Naive B cell (primary cell): ENCODE measurements at places on chromosomes 11 and 22.

DNA sequence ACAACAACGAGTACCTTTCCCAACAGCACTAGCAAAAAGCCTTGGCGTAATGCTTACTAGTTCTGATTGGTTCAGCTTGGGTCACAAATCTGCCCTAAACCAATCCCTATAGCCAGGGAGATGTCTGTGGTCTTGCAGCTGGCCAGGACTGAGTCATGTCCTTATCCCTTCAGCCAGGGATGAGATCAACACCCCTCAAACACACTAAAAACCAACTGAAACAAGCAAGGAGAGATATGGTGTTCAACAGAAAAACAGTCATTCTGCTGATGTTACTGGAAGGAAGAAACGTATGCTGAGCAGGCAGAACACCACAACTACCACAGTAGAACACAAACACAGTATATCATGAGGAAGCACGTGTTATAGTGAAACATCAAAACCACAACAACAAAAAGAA is 375.6 kb downstream of the LARGE1 start:
- no peak for DNase-seq

DNA sequence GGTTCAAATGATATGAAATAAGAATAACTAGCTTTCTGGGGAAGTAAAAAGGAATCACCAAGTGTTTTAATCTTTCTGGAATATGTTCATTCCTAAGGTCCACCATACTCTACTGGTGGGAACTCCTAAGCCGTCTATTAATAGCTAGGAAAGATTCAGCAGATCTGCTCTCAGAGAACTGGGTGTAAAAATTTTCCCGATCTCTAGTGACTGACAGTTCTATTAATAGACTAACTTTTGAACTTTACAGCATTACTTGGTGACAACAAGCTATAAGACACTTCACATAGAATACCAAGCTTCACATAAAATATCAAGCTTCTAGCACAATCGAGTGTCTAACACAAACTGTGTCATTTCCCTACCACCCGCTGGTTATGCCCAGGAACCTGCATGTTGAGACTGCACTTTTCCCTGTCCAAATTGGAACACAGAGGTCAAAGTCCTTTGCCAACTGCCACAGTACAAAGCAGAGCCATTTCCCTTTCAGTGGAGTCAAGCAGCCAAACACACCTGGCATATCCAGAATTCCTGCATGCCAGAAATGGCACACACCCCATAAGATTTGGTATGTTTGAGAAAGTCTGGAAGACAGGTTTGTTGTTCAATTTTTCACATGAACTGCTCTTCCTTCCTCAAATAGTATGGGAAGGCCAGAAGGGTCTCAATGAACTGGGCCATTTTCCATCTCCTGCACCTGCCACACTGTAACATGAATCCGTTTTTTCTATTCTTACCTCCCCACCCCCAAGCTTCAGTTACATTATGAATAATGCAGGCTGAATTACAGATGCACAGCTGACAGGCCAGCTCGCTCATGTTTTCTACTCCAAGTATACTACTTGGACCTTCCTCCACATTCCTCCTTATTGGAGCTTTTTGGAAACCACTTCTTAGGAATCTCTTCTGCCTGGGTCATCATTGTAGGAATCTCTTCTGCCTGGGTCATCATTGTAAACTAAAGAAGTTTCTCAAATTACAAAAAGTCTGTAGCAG is 3.7 kb downstream of the OSBP start:
- DNase-seq, result no peak

GRCh38 chr22:39518996-39519680 is 1.2 kb upstream of the ATF4 start:
- no peak for DNase-seq

DNA sequence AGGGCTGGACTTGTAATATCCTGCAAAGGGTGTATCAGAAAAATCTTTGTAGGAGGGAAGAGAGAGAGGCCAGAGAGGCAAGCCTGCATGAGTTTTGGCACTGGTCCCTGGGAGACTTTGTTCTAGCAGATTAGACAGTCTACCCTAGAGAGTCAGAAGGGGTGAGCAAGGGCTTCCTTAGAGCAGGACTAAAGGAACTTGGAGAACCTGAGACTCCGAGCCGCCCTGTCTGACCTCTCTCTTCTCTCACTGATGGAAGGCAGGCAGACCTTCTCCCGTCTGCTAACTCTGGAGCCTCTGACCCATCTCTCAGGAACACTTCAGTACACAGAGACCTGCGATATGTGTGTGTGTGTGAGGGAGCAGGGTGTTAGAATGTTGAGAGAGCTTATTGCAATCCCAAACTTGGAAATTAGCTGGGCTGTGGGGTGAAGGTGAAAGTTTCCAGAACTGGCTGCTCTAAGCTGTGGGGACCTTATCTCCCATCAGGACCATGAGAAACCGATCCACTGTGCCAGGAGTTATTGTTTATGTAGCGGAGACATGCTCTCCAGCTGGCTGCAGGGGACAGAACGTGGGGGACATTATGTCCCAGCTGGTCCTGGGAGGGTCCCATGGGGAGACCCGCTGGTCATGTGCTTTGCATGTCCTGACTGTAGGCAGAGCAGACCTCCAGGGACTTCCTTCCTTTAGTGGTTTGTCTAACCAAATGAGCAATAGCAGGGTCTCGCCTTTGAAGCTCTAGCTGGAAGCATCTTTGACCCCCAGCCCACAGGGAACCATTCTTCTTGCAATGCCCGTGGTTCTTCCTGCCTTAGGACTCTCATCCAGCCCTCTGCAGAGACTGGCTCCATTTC is 51.1 kb downstream of the TIMP3 start:
- DNase-seq, result no peak

DNA sequence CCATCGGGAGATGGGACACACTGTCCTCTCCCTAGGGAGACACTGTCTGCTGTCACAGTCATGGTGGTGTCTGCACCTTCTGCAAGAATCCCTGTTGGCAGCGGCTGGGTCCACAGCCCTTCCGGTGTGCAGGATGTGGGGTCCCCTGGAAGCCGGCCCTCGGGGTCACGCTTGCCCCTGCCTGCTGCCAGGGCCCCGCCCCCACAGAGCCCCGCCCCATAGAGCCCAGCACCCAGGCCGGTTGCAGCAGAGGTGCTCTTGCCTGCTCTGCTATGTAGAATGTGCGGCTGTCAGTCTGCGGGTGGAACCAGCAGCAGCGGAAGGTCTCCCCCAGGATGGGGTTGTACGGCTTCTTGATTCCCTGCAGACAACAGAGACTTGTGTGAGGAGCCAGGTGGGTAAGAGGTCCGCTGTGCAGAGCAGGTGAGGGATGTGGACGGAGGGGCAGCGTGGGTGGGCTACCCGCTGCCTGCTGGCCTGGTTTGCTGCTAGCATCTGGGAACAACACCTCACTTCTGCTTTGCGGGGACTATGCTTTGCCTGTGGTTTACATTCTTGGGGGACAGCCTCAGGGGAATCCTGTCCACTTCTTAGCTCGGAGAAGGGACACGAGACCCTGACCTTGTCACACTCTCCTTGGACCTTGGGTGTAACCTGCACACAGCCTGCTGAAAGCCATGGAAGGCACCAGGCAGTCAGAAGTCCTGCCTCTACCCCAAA is 44.9 kb upstream of the CARS1 start:
- DNase-seq, result no peak

- no peak for DNase-seq
Observed at GRCh38 chr11:124867700-124868099, 2.5 kb downstream of the ROBO3 start.

DNA sequence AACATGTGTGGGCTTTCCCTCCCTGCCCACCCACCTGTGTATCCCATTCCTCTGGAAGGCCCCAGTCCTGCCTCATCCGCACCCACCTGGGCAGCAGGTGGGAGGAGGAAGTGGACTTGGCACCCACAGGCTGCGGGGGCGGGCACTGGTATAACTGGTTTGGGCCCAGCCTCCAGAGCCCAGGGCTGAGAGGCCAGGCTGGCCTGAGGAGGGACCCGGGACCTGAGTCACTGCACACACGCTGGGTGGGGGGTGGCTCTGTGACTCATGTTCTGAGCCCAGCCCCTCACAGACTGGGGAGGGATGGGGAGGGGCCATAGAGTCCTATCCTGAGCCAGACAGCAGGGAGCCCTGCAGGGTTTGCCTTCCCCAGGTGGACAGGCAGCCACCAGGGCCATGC is 16.7 kb downstream of the PHLDA2 start:
- no peak for DNase-seq

DNA sequence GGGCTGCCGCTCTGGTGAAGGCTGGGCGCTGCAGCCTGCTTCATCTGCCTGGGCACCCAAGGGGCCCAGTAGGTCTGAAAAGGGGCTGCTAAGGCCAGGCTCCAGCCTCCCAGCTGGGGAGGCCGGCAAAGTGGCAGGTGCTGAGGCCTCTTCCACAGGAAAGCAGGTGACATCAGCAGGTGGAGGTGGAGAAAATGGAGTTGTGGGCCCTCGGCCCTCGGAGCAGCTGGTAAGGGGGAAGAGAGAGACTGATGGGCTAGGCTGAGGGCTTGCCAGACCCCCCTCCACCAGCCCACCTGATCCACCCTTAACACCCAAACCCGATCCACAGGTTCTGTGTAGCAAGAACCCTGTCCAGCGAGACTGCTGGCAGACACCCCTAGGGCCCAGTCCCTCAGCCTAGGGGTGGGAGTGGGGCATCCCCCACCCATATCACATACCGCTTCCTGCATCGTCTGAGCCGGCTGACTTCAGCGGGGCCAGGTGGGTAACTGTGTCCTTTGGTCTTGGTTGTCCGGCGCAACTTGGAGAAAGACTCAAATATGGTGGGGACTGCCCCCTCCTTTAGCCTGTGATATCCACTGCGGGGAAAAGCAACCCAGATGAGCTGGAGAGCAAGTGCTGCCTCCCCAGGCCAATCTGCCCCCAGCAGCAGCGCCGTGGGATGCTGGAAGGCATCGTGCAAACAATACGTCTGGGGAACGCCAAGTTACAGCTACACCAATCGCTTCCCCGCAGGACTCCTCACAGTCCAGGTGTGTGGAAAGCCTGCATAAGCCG is 1.5 kb downstream of the THAP7 start:
- no peak for DNase-seq

DNA sequence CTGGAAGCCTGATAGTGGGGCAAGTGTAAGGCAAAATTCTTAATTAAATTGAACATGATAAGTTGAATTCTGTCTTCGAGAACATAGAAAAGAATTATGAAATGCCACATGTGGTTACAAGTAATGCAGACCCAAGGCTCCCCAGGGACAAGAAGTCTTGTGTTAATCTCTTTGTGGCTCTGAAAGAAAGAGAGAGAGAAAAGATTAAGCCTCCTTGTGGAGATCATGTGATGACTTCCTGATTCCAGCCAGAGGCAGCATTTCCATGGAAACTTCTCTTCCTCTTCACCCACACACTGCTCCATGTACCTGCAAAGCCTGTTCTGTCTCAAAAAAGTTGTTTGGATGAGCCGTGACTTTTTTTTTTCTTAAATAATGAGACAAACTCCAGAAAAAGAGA is 1.9 kb upstream of the TYR start:
- no peak for DNase-seq

- peak; percentile 19 for DNase-seq
Observed at GRCh38 chr22:38927033-38927781, 30.2 kb upstream of the APOBEC3A start.

DNA sequence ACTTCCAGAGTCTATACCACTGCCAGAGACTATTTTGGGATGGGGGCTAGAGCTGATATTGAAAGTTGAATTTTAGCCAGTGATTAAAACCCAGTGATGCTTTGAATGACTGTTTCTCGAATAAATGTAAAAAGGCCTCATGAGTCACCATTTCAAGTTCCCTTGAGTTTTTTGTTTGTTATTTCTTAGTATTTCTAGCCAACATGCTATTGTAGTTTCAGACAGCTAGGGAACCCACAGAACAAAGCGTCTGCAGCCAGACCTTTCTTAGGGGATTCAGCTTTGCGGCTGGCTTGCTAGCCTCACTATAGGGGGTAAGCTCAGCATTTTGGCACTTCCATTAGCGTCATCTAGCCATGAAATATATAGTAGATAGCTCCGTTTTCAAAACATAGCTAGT is 66.5 kb downstream of the DBX1 start:
- no peak for DNase-seq

DNA sequence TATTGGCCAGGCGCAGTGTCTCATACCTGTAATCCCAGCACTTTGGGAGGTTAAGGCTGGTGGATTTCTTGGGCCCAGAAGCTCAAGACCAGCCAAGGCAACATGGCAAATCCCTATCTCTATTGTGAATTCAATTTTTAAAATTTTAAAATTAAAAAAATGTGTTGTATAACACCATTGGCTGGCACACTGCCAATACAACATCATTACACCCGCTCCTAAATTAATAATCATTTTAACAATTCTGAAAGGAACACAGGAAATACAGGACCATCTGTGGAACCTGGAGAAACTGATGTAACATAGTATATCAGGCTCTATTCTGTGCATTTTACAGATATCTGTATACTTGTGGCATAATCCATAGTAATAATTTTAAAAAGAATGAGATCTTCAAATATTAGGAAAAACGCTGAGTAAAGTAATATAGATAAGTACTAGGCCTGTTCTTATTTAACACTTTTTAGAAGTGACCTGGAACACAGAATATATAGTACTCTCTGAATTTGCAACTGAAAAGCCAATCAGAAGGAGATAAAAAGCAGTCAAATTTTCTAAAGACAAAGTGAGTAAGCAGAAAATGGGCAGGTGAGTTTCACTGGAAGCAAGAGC is 124.3 kb downstream of the APOL5 start:
- DNase-seq, result no peak

- DNase-seq, result no peak
Observed at GRCh38 chr11:61488651-61489291, 19.8 kb upstream of the LRRC10B start.

DNA sequence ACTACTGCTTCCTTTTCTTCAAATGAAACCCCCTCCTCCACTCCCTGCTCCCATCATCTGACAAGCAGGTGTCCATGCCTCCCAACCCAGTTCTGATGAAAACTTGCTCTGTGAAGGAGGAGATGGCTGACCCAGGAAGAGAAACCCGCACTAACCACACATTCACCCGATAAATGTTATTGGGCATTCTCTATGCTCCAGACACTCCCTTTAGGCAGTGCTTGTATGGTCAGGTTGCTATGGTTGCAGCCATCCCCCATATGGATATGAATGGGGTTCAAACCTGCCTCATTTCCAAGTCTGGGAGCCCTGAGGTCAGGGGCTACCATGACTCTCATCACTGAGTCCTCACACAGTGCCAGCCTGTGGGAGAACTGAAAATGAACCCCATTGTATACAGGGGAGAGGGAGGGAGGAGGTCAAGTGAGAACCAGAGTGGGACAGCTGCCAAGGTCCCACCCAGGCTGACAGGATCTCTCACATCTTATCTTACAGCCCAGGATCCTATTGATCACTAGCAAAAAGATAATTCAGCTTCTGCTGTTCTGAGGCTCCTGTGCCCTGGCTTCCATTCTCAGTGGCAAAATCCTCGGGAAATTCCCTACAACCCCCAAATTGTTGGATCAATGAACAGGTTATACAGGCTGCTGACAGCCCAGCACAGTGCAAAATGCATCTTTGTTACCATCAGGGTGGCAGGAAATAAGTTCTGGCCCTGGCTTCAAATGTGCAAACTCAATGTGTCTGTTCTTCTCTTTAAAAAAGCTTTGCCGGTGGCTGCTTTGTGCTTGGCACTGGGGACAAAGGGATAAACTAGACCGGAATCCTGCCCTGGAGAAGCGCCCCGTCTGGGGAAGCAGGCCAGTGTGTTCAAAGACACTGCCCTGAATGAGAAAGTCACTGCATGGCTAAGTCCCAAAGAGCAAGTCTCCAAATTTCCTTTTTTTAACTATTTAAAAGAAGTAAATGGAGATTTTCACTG is 22.7 kb upstream of the ACER3 start:
- no peak for DNase-seq
